Activated T-cell treated with anti-CD3 and anti-CD28 coated beads for 4 hours (primary cell): ENCODE measurements at places on chromosomes 5 and 9.

- no peak for DNase-seq
Observed at GRCh38 chr5:135826221-135826525, 8.3 kb upstream of the SLC25A48 start.

GRCh38 chr9:127133739-127134167 lies 11.3 kb upstream of the ANGPTL2 start:
- DNase-seq = no peak

- DNase-seq = no peak
Observed at GRCh38 chr5:77638763-77639671, 504 bp upstream of the OTP start.

DNA sequence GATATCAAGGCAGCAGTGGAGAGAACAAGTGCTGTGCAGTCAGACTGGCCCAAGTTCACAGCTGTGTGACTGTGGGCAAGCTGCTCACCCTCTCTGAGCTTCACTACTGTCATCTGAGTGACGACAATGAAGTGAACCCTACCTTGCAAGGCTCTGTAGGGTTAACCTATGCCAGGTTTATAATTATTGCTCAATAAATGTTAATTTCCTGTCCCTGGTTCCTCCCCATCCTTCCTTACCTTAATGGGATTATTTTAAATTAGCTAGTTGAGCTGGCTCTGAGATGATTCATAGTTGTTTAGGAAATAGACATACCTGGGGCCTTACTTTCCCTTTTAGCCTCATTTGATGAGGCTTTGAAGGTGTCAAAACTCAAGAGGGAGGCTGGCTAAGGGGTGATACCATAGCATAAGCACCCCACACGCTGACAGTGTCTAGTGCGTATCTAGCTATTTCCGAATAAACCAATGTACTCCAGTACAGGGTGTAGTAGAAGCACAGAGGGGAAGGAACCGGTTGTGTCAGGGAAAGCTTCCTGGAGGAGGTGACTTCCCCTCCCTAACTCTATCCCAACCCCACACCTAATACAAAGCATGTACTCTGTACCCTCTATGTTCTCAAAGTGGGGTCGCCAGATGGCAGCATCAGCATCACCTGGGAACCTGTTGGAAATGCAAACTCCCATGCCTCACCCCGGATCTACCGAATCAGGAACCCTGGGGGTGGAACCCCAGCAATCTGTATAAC lies 63.3 kb upstream of the SLC25A51 start:
- no peak for DNase-seq

- DNase-seq = no peak
Observed at GRCh38 chr9:72333197-72333596, 31.8 kb downstream of the ZFAND5 start.

DNA sequence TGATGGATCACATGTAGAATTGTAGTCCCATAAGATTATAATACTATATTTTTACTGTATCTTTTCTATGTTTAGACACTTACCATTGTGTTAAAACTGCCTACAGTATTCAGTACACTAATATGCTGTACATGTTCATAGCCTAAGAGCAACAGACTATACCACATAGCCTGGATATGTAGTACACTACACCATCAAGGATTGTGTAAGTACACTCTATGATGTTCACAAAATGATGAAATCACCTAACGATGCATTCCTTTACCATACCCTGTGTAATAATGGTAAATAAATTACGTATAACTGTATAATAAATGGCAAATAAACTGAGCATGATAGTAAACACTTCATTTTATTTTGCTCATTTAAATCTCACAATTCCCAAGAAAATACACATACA lies 60.3 kb downstream of the RICTOR start:
- no peak for DNase-seq

GRCh38 chr9:109276469-109277440 lies 44.1 kb downstream of the EPB41L4B start:
- no peak for DNase-seq

- DNase-seq = no peak
Observed at GRCh38 chr9:113623851-113624485, 160.4 kb downstream of the RGS3 start.

DNA sequence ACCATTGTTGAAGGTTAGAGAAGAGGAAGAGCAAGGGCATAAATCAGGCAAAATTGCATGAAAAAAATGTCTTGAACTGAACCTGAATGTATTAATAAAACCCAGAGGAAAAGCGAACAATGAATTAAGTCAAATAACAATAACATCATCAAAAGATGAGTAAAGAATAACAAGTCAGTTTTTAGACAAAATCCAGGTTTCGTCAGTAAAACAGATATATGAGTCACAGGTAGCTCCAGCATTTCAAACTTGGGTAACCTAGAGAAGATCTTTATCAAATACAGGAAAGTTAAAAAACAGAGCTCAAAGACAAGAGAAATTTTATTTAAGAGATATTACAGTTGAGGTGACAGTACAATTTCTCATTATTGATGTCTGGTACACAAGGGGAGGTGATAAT lies 332.4 kb downstream of the EFNA5 start:
- DNase-seq = no peak

DNA sequence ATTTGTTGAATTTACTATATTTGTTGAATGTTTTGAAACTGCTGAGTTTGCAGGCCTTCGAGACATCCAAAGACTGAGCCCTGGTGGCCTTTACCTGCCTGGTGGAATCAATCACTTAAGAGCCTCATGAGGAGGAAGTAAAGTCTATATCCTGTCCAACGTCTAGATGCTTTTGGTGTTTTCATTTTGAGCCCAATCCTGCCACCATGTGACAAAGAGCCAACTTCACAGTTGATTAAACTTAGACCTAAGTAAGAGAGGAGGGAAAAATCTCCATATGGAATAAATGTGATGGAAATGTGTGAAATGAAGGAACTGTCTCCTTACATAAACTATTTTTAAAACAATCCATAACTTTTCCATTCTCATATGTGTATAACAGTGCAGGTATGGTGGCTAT lies 220.1 kb downstream of the PRR16 start:
- DNase-seq = no peak

DNA sequence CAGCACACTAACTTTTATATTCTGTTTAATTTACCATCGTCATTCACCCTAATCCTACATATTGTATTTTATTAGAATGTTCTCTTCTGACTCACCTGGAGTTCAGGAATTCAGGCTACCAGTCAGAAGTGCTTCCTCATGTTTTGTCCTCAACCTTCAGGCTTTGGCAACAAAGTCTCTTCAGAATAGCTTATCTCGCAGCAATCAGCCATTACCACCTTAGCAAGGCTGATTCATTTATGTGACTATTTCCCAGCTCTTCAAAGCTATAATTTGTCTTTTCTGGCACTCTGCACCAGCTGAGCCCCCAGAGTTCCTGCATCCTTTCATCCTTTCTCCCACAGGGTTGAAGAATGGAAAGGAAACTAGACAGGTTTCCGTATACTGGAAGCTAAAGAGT lies 365.5 kb upstream of the CDH18 start:
- DNase-seq = no peak

DNA sequence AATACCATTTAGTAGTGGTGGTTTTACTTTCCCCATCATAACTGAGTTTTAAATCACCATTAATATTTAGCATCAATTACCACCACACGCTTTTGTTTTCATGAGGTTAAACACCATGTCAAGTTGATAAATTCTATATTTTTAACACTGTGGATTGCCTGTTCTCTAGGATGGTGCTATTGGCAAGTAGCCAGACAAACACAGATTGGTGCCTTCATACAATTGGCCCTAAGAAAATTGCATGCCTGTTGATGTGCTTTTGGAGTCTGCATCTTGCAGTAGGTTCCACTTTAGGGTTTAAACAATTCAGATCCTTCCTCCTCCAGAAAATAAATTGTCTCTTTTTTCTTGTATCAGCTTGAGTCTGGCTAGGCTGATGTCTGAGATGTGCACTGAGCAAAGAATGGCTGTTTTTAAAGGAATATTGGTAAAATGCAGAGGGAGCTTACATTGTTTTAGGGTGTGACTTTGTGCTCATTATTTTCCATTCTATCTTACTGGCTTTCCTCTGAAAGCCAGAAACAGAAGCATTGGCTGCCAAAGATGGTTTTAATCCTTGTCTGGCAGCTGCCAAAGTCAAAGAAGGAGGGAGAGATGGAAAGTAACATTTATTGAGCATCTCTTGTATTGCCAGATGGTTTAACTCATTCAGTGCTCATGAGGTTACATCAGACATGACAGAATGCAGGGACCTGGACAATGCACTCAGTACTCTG lies 19.6 kb upstream of the MAN2A1 start:
- no peak for DNase-seq

DNA sequence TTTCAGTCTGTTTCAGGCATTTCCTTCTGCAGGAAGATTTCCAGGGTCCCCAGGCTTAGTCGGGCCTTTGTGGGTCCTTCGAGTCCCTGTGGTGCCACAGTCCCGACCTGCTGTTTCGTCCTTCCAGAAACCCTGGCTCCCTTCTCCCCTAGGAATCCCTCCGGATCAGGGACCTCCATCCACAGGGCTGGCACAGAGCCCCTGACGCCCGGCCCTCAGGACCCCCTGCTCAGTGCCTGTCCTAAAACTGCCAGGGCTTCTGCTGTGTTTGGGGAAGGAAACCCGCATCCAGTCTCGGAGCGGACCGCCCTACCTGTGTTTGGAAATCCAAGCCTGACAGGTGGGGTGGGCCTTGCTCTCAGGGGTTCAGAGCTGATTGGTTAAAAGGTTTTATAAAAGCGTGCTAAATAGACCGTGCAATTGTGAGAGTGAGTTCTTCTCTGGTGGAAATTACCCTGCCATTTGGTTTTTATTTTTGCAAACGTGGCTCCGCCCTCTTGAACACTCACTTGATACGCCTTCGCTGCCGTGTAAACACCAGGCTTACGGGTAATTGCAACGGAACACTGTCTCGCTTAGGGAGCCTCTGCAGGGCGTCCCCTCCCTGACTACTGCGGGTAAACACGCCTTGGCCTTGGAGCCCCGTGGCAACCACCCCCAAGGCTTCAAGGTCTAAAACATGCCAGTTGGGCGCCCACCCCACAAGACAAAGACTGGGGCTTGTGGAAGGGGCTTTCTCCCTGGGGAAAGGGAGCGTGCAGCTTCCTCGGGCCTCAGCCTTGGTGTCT lies 121.2 kb downstream of the PHF2 start:
- DNase-seq = no peak

DNA sequence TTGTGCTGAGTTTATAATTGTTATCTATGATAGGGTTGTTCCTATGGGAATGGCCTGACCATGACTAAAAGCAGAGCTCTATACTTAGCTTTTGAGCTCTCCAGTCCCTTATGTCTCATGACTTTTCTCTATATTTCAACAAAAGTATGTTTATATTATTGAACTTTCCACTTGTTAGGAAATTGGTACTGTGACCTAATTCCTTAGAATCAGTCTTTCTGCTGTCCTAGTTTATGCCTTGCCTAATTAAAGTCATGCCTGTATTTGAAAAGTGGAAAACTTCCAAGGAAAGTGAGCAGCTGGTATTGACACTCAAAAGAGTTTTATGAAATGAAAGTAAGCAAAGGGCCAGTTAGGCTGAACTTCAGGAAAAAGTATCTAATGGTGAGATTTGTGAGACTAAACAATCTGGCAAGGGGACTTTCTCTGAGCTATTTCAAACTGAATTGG lies 68.6 kb downstream of the XRCC4 start:
- no peak for DNase-seq

- no peak for DNase-seq
Observed at GRCh38 chr9:105148328-105149006, 96.0 kb upstream of the SLC44A1 start.

DNA sequence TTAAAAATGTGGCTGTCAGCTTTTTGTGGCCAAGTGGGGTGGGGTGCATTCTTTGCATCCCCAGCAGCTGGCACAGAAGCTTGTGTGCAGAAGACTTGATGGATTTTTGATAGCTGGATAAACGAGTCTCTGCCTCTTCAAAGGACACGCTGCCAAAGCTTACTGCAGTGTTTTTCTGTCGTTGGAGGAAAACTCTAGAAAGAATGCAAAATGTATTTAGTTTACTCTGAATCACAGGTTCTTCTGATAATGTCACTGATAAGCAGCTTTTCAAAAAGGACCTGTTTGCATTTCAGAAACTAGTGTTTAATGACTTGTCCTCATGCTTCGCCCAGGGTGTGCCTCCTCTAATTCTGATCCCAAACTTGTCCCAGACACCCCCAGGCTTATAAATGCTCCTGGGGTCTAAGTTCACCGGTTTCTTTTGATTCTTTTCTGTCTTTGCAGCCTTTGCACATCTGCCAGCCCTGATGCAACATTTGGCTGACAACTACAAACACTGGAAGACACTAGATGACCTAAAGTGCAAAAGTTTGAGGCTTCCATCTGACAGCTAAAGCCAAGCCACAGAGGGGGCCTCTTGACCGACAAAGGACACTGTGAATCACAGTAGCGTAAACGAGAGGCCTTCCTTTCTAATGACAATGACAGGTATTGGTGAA lies 66.0 kb downstream of the WDR41 start:
- DNase-seq = no peak

- no peak for DNase-seq
Observed at GRCh38 chr9:137228506-137228967, 1.2 kb downstream of the RNF224 start.
